Stimulated activated CD8-positive, alpha-beta memory T cell treated with anti-CD3 and anti-CD28 coated beads, Interleukin-12 subunit alpha, Interleukin-12 subunit beta, amount 100 ng/mL, for 4 hours (primary cell): ENCODE measurements at places on chromosomes 12 and 14.

DNA sequence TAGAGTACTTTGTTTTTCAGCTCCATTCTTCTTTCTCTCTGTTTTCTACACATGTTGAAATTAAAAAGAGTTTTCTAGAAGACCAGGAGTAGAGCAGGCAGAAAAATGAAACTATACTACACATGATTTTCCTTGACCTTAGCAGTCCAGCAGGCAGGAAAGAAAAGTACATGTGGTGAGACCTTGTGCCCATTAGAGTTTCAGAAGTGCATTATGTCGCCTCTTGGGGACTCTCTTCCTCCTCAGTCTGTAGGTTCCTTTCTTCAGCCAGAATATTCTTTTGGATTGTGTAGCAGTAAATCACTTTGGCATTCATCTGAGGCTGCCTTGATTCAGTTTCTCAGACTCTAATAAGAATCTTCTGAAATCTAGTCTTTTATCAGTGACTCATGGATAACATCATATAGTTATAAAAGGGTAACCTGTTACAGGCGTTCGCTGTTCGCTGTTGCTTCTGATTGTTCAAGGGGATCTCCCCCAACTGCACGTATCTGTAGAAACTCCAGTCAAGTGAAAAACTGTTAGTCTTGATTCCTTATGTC lies 161.8 kb downstream of the ANO4 start:
- no peak for DNase-seq

- no peak for DNase-seq
These were observed 17.2 kb upstream of the KIF26A start for GRCh38 chr14:104121142-104121541.

GRCh38 chr14:104305511-104306449 lies 167.4 kb downstream of the KIF26A start:
- DNase-seq, result no peak

DNA sequence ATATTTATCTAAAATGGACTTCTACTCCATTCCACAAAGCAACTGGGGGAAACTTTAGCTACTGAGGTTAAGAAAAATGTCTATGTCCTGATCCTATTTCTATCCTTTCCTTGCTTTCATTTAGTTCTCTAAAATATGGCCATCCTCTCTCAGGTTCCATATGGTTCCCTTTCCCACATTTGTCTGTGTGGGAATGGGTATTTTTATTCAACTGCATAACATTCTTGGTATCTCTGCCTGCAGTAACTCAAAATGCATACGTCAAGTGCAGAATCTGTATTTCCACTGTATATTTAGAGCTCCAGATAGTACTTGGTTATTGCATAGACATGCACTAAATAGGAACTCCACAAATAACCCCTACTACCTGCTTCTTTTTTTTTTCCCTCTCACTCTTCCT lies 130.6 kb upstream of the BTG1 start:
- no peak for DNase-seq

DNA sequence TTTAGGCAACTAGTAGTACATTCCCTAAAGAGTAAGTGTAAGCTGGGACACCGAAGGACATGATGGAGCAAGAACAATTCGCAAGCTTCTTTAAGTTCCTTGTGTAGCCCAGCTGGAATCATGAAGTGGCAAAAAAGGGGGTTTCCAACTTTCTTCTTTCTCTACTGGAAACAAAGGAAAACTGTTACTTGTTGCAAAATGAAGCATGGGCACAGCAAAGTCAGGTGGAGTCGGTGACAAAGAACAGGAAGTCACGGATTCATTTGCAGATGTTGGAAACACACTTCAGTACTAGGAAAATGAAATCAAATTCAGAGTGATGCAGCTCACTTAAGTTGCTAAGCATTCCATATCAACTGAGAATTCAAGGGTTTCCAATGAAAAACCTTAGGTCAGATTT lies 706.9 kb upstream of the STXBP6 start:
- DNase-seq, result no peak

DNA sequence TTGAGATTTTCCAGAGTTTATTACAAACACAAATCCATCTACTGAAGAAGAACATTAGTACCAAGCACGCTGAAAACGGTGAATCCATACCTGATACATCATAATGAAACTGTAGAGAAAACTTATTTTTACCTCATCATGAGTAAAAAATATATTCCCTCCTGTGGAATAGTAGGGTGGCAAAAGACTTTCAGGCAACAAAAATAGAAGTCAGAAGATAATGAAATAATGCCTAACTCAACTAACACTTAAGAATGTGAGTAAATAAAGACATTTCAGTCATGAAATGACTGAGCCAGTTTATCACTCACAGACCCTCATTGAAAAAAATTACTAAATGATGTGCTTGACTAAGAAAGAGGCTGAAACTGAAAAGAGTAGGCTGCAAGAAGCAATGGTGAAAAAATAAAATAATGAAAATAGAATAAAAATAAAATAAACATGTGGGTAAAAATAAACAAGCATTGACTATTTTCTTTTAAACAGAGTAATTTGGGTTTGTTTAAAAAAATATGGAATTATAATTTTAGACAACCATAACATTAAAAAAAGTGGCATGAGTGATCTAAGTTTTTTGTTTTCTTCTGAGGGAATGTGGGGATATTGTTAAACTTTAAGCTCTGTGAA lies 148.6 kb downstream of the ASCL1 start:
- no peak for DNase-seq

DNA sequence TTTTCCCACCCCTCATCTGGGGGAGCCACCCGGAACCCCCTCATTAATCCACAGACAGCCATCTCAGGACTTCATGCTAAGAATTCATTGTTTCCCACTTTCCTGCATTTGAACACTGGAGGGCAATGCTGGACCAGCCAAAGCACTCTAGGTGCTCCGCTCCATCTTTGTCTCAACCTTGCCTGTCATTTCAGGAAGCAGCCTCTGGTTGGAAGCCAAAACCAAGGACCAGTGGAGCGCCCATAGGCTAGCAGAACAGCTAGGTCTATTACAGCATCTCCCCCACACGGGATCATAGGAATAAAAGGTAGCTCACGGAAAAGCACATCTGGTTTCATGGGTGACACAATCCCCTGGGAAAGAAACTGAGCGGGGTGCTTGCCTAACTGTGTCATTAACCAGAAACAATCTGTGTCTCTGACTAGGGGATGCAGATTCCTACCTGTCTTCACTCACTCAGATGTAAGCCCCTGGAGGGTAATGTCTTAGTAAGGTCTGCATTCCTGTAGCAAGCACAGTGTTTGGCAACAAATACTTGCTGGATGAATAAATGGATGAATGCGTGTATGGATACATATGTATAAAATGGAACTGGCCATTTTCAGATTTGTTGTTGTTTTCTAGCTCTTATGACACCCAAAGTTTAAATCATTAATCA lies 197.0 kb downstream of the DAD1 start:
- no peak for DNase-seq
